Hepatic stellate cell (primary cell): ENCODE measurements at places on chromosomes 7 and 10.
A peak's percentile ranks its signal among the peaks of the same experiment; 100 is the strongest.

DNA sequence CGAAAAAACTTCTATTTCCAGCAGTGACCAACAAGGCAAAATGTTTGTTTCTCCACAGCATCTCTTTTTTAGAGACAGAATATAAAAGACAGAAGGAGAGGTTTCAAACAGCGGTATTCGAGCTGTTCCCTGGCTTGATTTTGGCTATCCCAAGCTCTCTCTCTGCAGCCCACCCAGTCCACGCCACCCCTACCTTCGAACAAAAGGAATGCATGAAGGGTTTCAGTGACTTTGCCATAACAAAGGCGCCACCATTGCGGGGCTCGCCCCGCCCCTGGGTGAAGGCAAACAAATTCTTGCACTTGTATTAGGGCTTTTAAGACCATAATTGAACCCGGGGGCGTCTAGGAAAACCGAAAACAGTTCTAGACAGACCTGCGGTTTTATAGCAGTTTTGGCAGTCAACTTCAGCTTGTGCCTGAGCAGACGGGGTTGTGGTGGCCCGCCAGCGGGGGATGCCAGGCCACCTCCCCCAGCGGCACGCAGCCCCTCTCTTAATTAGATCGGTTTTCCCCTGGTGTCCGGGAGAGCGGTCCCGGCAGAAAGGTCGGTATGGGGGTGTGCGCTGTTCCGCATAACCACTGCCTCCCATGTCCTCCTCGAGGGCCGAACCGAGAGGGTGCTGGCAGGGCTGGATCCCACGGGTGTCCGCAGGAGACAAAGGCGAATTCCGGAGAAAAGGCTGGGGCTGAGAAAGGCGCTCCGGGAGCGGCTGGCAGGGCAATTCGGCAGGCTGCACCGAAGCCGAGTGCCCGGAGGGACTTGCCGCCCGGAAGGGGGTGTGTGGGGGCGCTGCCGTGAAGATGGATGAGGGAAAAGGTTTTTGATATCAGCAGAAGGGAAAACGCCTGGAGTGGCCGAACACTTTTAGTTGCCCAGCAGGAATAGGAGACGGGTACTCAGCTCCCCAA is 2.7 kb upstream of the HOXA11 start:
- DNase-seq: no peak

- peak; percentile 67 for DNase-seq
These were observed 307.3 kb downstream of the CAMK1D start for GRCh38 chr10:12656518-12657142.

DNA sequence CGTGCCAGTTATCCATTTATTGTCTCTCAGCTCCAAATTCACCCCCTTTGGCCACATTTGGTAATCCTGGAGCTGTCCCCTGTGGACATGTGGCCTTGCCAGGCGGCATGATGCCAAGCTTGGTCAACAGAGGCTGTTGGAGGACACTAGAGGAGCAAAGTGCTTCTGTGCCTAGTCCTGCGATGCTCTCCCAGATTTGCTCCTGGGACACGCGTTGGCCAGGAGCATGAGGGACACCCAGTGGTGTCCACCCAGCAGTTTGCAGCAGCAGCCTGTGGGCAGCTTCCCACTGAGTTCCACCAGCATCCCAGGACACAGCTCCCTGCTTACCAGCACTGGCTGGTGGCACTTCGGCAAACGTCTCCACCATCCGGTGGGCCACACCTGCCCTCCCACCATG is 55.5 kb upstream of the STEAP1B start:
- no peak for DNase-seq

DNA sequence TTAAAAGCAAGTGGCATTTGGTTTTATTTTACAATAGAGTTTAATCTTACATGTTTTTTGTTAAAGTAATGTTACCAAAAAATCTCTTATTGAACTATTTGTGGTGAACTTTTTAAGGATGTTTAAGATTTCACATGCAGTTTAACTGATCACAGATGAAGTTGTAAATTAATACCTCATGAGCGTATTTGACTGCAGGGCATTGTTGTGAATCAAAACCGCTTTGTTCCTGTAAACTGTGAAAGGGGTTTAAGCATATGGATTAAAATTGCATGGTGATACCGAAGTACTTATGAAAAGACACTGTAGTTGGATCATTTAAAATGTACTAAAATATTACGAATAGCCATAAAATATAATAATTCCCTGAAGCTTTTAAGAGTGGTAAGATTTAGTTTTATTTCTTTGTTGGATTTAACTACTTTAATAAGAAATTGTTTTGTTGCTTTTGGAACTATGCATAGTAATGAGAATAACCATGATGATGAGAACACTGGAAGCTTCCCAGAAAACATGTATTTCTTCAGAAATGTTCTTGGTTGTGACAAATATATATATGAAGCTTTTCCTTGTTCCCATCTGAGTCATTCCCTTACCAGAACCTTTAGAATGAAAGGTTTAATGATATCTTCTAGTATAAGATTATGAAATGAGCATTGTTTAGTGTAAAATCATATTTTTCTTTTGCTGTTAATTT is 131.3 kb downstream of the ADK start:
- no peak for DNase-seq

- DNase-seq: no peak
These were observed 55.6 kb upstream of the BET1 start for GRCh38 chr7:94059746-94060145.

DNA sequence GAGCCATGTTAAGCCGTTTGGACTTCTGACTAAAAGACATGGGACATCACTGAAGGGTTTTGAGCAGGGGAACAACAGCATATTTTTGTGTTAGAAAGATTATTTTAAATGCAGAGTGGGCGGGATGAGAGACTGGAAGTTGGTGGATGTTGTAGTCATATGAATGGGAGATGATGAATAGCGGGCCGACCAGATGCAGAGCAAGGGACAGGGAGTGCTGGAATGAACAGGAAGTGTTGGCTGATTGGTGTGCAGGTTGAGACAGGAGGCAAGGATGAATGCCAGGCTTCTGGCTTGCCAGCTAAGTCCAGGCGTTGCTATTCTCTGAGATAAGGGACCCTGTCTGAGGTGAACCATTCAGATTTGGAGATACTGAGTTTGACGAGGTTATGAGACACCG is 38.0 kb downstream of the GAD2 start:
- no peak for DNase-seq

DNA sequence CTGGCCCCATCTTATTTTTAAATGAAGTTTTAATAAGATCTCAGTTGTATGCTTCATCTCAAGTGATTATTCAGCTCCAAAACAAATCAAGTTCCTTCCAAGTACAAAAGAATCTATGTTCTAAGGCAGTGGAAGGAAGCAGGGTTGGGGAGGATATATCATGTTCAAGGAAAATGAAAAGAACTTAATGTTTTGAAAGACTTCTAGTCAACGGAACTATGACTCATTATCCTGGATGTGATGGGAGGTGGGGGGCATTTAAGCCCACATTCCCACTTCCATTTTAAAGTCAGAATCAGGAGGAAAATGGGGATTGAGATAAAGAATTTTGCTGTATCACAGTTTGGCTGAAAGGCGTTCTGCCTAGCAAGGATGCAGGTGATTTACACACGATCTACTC is 59.4 kb downstream of the FANK1 start:
- no peak for DNase-seq

GRCh38 chr10:52074505-52075026 is 239.5 kb upstream of the DKK1 start:
- DNase-seq: no peak

GRCh38 chr7:28979776-28980175 is 21.6 kb upstream of the TRIL start:
- DNase-seq: no peak

- no peak for DNase-seq
These were observed 14.0 kb downstream of the TECPR1 start for GRCh38 chr7:98238076-98238475.

GRCh38 chr10:45418849-45419675 is 45.0 kb downstream of the ALOX5 start:
- DNase-seq: peak; percentile 38

- DNase-seq: no peak
These were observed 31.1 kb upstream of the CRHR2 start for GRCh38 chr7:30713392-30713791.

- DNase-seq: peak; percentile 41
These were observed at the start of gene AS3MT for GRCh38 chr10:102869258-102870198. Gene AS3MT (plus strand): TSS chr10:102869470. CDS start chr10:102869593, 123 bp downstream.

- no peak for DNase-seq
These were observed 5.4 kb upstream of the ZMYND11 start for GRCh38 chr10:129810-130209.

DNA sequence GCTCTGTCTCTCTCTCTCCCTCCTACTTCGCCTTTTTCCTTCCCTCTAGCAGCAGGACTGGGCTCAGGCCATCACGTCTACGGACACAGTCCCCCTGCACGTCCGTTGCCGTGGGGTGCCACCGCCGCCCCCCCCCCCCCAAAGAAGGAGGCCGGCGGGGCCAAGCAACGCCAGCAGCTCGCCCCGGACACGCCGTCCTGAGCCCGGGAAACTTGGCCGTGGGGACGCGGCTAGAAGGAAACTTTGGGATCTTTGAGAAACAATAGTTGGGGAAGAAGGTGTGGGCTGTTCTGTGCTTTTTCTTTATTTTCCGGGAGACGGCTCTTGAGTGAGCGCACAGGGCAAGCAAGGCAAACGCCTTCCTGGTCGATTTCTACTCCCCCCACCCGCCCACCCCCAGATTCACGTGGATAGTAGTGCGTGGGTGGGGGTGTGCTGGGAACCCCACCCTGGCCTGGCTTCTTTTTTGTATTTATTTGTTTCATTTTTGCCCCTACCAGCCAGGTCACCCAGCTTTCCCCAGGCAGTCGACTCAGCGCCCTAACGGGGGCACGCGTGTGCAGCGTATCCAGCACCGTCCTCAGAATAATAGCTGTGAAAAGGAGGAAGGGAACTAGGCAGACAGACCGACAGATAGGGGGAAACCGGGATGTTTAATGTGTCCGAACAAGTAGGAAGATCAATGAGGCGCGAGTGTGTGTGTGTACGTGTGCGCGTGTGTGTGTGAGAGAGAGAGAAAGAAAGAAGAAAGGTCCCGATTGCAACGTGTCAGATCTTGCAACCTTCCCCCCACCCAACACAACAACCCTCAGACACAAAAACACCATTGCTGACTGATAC is 1.4 kb downstream of the MXI1 start:
- peak; percentile 54 for DNase-seq

DNA sequence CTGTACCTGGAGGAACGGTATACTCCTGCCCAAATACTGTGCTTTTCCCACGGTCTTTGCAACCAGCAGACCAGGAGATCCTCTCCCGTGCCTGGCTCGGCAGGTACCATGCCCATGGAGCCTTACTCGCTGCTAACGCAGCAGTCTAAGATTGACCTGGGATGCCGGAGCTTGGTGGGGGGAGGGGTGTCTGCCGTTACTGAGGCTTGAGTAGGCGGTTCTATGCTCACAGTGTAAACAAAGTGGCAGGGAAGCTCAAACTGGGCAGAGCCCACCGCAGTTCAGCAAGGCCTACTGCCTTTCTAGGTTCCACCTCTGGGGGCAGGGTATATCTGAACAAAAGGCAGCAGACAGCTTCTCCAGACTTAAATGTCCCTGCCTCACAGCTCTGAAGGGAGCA is 22.7 kb downstream of the VPS41 start:
- no peak for DNase-seq

- DNase-seq: no peak
These were observed 14.2 kb downstream of the DUSP5 start for GRCh38 chr10:110511734-110512449.
